ENCODE measurements at places on chromosomes 1 and 21.

DNA sequence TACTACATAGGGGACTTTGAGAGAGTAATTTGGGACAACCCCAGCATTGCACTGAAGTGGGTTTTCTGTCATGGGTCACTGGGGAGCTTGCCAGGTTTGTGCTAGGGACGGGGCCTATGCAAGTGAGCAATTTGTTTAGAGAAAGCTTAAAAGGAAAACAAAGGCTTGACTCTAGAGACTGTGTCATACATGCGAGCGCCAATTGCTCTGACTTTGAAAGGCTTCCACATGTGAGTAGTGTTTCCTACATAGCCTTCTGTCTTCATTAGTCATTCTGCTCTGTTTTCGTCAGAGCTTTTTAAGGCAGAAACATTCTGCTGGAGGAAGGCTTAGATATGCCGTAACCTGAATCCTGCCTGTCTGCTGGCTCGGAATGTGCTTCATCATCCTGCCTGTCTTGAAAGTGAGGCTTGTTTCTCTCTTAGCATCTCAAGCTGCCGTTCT is 28.4 kb downstream of the TRIM45 start:
- DNase-seq = no peak

DNA sequence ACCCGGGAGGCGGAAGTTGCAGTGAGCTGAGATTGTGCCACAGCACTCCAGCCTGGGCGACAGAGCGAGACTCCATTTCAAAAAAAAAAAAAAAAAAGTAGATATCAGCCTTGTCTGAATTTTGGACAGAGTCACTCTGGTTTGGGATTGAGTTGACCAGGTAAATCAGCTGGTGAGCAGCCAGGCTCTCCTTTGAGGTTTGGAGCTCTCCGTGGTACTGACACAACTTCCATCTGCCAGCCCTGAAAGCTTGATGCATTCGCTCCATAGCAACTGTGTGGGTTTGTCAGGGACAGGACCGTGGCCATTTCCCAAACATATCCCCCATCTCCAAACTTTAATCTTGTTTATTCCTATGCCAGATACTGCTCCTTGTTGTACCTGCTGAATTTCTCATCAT is 155.2 kb downstream of the DMRTA2 start:
- DNase-seq = no peak

GRCh38 chr1:205792961-205793673 is 17.8 kb upstream of the RAB29 start:
- DNase-seq = no peak

- no peak for DNase-seq
Measured at GRCh38 chr1:8525216-8525557, 207.3 kb downstream of the SLC45A1 start.

GRCh38 chr1:67342076-67342890 is 34.6 kb downstream of the IL12RB2 start:
- no peak for DNase-seq

DNA sequence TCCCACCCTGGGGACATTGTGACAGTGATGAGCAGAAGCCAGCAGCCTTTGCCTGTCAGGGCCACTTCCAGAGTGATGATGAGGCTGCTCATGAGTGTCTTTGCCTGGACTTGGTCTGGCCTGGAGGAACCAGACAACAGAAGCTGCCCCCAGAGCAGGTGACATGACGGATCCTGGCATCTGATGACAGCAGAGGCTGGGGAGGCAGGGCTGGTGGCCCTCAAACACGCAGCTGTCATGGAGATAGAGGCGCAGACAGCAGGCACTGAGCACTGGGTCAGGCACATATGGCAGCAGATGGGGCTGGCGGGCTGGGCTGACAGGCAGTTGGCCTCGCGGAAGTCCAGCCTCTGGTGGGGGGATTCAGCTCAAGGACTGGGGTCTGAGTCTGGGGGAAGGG is 66.4 kb upstream of the STUM start:
- no peak for DNase-seq

All from GM18507 (cell line).